ENCODE measurements at places on chromosomes 1 and 21.

GRCh38 chr1:177427811-177428210 is 257.1 kb downstream of the BRINP2 start:
- DNase-seq, result no peak

DNA sequence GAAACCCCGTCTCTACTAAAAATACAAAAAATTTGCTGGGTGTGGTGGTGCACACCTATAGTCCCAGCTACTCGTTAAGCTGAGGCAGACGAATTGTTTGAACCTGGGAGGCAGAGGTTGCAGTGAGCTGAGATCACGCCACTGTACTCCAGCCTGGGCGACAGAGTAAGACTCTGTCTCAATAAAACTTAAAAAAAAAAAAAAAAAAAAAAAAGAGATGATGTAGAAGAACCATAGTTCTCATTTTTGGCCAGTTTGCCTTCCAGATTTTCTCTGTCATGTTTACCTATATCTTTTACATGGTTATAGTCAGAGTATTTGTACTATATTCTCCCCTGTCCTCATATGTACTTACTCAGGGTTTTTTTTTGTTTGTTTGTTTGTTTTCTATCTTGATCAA is 53.6 kb downstream of the UCK2 start:
- no peak for DNase-seq

DNA sequence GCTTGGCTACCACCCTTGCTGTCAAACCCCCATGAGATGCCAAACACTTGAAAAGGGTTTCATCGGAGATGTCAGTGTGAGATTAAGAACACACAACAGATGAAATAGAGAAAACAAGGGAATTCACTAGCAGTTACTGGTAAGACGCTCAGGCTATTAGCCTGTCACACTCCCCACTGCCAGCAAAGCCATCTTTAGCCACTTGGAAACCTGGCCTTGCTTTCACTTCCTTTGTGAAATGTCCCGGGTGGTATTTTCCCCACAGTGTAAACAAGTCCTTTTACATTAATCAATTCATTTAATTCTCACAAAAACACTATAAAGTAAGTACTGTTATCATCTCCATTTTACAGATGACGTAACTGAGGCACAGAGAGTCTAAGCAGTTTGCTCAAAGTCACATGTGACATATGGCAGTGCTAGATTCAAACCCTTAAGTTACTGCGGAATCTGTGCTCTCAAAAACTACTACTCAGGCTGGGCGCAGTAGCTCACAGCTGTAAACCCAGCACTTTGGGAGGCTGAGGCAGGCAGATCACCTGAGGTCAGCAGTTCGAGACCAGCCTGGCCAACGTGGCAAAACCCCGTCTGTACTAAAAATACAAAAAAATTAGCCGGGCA is 32.7 kb upstream of the KHDRBS1 start:
- no peak for DNase-seq

DNA sequence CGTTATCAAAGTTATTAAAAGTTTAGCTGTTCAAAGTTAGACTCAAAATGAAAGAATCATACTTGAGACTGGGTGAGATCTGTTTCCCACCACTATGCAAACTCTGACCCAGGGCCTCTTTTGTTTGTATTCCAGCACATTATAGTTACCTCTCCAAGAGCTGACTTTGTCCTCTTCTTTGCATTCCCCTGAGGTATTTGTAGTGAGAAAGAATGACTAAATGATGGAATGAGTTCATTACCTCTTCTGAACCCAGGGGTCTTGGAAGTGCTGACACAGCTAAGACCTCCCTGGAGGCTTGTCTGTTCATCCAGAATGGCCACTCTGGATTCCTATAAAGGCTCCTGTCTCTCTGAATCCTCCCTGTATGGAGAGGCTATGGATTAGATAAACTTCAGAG is 62.4 kb downstream of the FGGY start:
- DNase-seq, result no peak

- DNase-seq, result peak; percentile 82
Observed at GRCh38 chr1:27858072-27858948, 14.0 kb upstream of the THEMIS2 start.

DNA sequence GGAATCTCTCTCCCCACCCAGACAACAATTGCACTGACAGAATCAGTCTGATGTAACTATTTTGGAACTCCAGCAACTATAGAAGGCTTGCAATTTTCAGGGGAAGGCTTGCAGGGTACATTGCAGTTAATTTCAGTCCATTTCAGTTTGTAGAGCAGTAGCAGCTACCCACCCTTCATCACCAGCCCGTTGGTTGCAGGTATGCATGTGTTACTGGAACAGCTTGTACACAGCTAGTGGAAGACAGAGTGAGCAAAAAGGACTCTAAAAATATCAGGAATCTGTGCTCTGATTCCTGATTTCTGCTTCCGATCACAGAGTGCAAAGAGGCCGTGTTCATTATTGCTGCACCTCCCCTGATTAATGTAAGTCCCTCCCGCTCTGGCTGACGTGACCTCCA is 449.0 kb downstream of the NPHP4 start:
- DNase-seq, result no peak

GRCh38 chr1:234214129-234214910 is 158.9 kb upstream of the COA6 start:
- no peak for DNase-seq

DNA sequence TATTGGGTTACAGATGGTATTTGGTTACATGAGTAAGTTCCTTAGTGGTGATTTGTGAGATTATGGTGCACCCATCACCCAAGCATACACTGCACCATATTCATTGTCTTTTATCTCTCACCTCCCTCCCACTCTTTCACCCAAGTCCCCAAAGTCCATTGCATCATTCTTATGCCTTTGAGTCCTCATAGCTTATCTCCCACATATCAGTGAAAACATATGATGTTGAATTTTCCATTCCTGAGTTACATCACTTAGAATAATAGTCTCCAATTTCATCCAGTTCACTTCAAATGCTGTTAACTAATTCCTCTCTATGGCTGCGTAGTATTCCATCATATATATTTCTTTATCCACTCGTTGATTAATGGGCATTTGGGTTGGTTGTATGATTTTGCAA is 36.8 kb upstream of the ZNF678 start:
- DNase-seq, result no peak

DNA sequence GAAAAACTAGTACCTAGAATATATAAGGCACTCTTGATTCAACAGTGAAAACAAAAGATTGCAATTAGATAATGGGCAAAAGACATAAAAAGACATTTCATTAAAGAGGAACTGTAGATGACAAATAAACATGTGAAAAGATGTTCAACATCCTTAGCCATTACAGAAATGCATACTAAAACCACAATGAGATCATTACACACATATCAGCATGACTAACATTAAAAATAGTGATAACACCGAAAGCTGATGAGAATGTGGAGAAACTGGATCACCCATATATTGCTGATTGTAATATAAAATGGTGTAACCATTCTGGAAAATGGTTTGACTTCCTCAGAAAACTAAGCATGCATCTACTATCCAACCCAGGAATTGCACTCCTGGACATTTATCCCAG is 340.3 kb downstream of the SEC16B start:
- DNase-seq, result no peak

DNA sequence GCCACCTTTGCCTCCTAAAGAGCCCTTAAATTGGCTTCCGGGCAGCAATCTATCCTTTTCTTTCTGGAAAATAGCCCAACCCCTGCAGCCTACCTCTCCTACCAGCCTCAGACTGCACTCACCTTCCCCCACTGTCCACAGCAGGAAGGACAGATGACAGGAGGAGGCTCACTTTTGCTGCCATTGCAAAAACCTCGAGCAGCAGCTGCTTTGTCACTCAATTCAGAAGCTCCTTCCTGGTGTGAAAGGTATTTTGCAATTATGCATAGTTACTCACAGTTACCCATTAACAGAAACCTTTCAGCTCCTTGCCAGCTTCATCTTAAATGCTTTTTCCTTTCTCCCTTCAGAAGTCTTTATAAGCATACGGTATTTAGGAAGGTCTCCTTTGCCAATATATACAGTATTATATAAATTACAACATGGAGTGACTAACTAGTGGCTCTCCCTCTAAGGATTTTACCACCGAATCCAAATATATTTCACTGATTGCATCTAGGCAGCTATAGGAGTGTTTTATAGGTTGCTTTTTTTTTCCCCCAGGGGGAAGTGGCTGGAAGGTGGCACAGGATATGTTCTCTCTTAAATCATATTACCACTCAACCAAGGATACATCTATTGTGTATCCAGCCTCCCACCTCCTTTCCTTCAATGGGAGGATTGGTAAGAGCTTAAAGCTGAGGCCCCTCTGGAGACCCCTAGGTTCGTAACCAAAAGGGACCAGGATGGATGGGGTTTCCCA is 142.1 kb upstream of the IPO9 start:
- DNase-seq, result no peak

GRCh38 chr1:151963288-151963687 is 30.4 kb downstream of the S100A10 start:
- DNase-seq, result no peak

DNA sequence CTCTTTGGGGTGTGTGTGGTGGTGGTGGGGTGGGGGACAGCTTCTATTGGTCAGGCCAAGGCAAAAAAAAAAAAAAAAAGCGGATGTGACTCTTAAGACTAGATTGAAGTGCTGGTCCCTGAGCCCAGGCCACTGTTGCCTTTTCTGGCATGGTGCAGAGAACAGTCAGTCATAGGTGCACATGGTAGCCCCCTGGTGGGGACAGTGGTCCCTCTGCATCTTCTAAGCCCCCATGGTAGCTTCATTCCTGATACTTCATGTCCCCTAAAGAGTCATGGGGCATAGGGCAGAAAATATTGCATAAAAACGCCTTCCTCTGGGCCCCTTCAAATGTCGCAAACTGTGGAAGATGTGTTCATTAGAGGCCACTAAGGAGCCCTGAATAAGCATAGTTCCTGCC is 371.8 kb downstream of the NPHP4 start:
- no peak for DNase-seq

DNA sequence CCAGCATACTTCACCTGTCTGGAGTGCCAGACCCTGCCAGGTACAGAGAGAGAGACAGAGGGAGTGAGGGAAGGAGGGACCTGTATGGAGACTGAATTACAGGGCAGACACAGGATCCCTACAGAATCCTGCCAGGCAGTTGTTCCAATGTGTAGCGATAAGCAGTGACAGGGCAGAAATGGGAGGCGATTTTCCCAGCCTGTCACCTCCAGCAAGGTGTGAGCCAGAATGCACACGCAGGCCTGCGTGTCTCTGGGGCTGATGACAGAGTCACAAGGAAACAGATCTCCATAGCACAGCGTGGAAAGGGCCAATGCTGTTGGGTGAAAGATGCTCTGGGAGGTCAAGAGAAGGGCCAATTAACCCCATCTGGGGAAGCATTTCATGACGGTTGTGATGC is 111.3 kb downstream of the HIVEP3 start:
- DNase-seq, result no peak

DNA sequence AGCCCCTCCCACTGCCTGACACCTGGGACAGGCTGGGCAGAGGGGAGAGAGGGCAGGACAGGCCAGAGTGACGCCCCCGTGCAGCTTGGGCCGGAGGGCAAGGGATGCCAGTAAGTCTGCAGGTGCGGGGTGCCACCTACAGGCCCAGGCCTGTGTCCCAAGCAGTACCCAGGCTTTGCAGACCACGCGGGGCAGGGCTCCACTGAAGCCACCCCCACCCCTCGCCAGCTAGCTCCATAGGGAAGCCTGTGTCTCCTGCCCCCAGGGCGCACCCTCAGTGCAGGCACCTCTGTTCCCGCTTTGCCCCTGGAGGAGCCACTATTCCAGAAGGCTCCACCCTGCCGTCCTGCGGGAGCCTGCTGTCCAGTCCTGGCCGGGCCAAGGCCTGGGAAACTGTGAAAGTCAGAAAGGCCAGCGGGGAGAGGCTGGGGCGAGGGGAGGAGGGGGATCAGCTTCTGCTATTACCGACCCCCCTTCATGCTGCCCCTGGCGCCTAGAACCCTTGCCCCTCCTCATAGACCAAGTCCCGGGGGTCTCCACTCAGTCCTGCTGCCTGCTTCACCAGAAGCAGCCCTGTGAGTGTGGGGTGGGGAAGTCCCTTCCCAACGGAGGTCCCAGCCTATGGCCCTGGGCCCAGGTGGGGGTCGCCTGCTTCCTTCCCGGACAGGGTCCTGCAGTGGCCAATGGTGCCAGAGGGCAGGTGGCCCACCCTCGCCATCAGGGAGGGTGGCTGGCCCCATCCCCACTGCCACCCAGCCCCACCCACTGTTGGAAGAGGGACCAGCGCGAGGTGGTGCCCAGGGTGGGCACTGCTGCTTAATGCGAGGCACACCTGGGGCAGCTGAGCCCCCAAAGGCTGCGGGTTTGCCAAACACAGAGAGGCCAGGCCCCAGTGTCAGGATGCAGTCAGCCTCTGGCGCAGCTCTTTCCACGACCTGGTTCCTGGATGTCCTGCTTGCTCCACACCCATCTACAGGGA is 54.4 kb downstream of the KCNAB2 start:
- DNase-seq, result no peak

DNA sequence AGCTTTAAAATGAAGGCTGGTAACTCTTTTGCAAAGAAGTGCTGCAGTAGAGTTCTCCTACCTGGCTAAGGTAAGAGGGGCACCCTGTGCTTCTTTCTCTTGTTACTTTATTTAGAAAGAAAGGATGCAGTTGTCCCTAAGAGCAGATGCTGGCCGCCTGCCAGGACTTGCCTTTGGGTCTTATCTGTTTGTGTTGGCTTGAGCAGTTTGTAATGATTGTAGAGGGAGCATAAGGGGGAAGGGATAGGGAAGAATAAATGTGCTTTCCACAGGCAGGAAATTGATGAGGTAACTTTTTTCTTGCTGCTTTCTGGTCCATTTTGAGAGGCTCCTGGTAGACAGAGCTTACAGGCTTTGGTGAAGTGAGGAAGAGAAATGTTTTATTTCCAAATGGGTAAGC is 229.6 kb downstream of the HHAT start:
- no peak for DNase-seq

DNA sequence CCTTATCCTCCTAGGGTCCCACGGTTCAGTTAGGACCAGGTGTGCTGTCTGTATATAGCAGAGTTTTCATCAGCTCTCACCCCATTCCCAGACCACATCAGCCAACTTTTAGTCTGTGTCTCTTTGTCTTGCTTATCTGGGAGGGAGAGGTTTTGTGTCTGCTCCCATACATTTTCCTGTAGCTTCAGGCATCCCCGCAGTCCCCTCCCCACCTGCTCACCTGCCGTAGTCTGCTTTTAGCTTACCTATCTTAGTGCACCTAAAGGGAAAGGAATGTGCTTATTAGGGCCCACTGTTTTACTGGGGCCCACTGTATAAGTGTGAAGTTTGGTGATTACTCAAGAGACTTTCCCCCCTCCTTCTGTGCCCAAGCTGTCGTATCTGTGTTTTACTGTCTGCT is 225.1 kb downstream of the PLA2G4A start:
- no peak for DNase-seq

Data from activated CD4-positive, CD25-positive, alpha-beta regulatory T cell treated with anti-CD3 and anti-CD28 coated beads, Interleukin-2, amount 50 U/mL, for 72 hours (primary cell).